A673 (cell line): ENCODE measurements at places on chromosomes 11 and 22.

GRCh38 chr22:35684270-35684700 is 33.4 kb upstream of the APOL5 start:
- peak; percentile 69 for DNase-seq

DNA sequence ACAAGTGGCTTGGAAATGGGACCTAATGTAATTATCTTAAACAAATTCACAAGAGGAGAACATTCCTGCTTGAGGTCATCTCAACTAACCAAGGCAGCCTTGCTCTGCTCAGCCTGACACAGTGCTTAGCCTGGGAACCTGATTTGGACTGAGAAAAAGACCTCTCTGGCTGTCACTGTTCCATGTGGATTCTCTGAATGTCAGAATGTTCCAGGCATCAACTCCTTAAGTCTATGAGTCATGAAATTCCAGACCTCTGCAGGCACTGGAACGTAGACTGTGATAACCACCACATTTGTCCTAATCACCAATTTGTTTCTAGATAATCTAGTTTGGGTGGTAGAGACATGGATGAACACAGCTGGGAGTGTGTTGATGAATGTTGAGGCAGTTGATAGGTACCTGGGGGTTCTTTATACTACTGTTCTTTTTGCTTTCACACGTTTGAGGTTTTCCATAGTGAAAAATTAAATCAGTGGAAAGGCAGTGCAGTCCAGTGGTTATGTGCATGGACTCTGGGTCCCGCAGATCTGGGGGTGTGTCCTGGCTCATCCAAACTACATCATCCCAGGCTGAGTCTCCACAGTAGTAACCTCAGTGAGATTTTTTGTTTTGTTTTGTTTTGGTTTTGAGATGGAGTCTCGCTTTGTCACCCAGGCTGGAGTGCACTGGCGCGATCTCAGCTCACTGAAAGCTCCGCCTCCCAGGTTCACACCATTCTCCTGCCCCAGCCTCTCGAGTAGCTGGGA is 269.6 kb downstream of the MN1 start:
- no peak for DNase-seq

DNA sequence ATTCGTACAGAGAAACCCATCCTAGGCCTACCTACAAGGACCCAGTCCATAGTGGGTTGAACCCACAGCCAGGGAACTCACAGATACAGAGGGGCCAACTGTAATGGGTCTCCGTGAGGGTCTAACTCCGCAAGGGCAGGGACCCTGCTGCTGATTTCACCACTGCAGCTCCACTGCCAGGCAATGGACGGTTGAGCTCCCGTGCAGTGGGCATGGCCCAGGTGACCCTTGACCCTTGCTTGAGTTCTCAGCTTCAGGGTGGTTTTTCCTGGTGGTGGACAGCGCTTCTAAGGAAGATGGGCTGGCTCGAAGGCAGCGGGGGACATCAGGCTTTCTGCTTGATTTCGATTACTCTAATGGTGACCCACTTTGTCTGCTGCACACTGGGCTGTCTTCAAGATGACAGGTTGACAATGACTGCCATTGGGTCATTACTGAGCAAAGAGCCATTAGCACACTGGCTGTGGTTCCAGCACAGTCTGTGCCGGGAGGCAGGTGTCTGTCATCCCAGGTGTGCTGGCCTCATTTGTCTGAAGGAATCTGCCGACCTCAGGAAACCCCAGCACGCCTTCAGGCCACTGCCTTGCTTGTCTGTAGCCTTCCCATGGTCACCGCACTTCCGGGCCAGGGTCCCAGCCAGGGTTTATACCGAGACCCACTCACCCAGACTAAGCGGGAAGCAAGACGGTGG is 3.7 kb upstream of the GAL start:
- no peak for DNase-seq

- DNase-seq: no peak
Observed at GRCh38 chr22:44581096-44581435, 83.0 kb upstream of the RTL6 start.

DNA sequence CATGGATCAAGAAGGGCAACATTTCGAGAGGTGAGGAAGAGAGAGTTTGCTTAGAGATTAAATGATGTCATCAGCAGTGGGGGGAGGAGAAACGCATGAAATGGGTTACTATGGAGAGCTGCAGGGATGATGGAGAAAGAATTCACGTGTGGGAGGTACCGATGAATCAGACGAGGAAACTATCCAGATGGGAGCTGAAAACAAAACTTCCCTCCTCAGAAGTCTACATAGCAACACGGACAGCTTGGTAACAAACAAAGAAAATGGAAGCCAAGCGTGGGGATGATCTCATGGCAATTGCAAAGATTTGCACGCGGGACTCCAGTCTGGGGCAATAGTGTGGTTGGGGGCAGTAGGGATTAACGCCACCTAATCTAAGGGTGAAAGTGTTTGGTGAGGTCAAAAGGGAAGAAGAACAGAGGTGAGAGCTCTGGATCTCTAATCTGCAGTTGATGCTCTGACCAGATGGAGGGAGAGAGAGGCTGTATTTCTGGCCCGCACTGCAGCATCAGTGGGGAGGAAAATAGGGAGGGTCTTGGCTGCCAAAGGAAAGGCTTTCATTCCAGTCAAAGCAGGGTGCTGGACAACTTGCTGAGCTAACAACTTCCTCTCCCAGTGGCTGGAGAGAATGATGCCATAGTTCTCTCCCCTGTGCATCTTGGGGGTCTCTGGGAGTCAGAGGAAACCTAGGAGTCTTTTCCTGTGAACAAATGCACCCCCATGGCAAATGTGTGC is 43.4 kb upstream of the CSNK2A3 start:
- no peak for DNase-seq

DNA sequence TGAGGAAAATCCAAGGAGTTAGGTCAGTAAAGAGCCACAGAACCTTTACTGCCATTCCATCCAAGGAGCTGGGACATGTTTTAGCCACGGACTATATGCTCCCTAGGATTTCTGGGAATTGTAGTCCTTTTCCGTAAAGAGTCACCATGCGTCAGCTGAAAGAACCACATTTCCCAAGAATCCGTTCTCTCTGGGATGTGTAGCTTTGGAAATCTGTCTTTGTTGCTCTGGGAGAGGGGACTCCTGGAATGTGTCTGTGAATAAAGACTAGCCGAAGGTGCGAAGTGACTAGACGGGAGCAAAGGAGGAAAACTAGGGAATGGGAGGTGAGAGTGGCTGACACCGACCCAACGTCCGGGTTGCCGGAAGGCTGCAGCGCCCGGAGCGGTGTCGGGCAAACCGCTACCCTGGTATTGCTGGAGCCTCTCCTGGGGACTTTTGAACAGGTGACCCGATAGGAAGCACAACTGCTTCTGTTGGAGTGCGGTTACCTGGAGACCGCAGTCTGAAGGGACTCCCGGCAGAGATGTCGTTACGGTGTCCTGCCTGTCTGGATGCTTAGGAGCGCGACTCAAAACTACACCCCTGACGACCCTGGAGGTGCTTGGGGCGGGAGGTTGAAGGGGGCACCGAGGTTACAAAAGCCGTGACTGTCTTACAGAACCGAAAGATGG is at the start of gene IFTAP:
Gene IFTAP, plus strand, starts transcription at position 187 of the 674 bp plus-strand sequence. CDS start 15,602 bp downstream, outside the sequence.
- peak; percentile 99 for DNase-seq
